ENCODE measurements at places on chromosomes 16 and 17.

DNA sequence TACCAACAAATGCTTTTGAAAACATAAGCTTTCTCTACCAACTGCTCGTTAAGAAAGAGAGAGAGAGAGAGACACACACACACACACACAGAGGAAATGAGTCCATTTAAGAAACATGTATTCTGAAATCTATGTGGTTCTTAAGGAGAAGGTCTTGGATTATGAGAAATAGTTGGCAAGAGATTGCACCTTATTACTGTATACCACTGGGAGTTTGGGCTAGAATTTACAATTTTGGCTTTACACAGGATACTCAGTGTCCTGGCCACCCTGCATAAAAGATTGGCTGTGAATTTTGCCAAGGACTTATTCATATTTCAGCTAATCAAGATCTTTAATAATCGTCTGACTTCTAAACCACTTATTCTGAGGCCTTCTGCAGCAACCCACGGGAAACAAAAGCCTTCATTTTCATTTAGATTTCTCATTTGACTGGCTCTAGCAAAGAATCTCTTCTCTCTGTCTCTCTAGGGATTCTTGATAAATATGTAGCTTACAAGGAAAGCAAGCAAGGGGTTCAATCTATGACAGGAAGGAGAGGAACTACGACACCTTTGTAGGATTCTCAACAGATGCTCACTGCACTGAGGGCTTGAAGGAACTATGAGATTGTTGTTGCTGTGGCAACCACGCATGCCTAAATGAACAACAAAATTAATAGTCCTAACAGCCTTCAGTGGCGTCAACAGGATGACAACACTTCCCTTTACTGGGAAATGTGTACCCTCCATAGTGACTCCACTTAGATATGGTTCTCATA, 75.3 kb upstream of the GNAO1 start:
- DNase-seq, result peak; percentile 20

DNA sequence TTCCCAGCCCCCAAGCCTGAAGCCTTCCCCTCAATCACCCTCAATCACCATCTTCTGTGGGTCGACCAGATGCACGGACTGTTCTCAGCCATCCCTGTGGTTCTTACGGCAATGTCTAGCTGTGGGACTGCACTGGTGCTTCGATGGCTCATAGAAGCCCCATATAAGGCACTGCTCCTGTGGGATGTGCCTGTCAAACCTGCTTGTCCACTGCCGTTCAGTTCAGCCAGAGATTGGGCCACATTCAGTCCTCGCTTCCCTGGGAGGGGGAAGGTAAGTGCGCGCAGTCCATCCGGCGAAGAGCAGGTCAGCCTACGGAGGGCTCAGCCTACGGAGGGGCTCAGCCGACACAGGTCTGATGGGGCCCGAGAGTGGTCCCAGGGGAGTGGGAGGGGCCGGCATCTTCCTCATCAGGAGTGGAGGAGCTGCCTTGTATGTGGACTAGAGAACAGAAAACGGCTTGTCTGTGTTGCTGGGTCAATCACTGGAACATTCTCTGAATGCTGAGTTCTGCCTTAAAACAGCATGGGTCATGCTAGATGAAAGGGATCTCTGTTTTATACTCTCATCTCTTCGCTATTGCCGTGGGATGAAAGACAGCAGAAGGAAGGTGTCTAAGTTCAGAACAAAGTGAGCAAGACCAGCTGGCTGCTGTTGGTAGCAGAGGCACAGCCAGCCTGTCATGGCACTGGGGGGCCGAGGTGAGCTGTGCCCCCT, at the start of gene CARD14:
TSS of gene CARD14 (plus strand) at position 247 of the 717 bp plus-strand sequence. CDS start 11,409 bp downstream, outside the sequence.
- no peak for DNase-seq

DNA sequence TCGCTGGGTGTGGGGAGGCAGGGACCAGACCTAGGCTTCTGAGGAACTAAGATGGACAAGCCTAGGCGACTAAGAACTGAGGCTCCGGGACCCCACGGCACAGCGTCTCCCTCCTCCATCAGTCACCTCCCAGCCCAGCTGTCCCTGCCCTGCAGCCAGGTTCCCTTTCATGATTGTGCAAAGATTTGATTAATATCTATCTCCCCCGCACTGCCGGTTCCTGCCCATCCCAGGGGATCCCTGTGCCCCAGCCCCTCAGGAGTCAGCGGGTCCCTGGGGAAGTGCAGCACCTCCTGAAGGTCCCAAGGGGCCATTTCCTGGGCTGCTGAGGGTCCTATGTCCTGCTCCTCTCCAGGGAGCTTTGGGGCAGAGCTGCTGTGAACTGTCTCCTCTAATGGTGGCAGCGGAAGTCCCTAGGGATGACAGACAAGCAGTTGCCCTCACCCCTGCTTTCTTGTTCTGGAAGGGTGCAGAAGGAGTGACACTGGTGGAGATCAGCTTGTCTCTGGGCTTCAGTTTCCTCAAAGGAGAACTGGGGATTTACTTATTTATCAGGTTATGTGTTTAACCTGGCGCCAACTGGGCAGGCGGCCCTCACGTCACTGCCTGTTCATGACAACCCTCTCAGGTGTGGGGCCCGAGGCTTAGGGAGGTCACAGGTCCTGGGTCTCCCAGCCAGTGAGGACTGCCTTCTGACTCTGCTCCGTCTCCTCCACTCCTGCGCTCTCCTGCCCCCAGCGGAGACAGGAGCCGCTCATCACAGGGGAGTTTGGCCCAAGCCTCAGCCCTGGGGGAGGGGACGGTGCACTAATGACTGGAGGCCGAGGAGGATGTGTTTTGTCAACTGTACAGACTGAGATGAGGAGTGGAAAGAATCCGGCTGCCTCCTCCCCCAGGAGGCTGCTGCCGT, 1.9 kb upstream of the C16orf74 start:
- peak; percentile 71 for DNase-seq

GRCh38 chr16:14175086-14175485, 104.0 kb downstream of the MRTFB start:
- no peak for DNase-seq

GRCh38 chr17:6101706-6102105, 31.5 kb downstream of the WSCD1 start:
- DNase-seq, result no peak

DNA sequence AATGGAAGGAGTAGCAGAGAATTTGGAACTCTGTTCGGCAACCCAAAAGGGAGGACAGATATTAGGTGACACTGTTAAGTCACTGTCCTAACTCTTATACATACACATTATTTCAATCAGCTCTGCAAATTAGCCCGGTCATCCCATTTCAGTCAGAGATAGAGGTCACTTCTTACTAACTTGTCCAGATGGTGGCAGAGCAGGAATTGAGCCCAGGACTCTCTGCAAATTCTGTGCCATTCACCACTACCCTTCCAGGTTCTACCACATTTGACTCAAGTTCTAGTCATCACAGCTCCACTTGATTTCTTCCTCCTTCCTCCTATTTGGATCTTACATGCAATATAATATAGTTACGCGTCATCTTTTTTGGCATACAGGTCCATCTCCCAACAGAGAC, 35.9 kb upstream of the NUDT7 start:
- DNase-seq, result no peak

DNA sequence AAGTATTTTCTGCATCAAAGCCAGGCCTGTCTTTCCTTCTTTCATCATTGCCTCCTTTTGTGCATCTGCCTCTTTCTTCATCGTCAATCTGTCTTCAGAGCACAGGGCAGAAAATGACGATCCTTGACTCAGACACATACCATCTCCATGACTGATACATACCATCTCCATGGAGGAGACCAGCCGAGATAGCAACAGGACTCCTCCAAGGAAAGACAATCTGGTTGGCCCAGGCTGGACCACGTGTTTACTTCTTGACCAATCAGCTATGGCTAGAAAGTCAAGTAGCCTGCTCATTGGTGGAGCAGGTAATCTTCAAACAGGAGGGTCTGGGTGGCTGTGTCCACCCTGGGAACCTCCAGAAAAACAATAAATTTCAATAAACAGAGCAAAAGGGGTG, 164.6 kb downstream of the CPPED1 start:
- no peak for DNase-seq

- no peak for DNase-seq
These were observed 9.1 kb upstream of the TMEM11 start for GRCh38 chr17:21223086-21223485.

- no peak for DNase-seq
These were observed 76.7 kb upstream of the CDC42EP4 start for GRCh38 chr17:73388578-73388905.

DNA sequence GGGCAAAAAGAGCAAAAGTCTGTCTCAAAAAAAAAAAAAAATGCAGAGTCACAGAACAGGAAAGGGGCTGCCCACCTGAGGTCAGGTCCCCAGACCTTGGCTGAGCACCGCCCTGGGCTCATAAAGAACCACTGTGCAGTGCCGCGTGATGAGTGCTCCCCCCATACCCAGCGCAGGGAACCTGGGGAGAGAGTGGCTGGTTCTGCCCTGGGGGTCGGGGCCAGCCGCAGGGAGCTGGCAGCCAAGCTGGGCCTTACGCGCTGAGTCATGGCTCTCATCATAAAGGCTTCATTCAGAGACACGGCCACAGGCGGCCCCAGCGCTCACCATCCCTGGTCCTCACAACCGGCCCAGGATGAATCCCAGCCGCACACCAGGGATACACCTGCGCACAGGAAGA, 80.7 kb downstream of the RAB11FIP4 start:
- DNase-seq, result no peak

DNA sequence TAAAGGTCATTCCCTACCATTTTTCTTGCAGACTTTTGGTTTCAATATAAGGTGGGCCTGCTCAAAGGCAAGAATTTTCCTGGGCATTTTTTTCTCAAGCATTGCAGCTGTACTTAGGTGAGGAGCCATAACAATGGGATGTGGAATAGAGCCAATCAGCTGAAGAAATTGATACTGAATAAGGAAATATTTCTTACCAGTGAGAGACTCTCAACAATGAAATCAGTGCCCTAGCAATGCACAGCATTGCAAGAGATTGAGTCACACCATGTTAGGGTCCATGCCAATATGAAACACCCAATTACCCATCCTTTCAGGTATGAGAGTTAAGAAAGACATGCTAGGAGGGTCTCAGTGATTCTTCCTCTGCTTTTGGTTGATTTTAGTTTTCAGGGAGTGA, 237.6 kb downstream of the SOX9 start:
- DNase-seq, result no peak

DNA sequence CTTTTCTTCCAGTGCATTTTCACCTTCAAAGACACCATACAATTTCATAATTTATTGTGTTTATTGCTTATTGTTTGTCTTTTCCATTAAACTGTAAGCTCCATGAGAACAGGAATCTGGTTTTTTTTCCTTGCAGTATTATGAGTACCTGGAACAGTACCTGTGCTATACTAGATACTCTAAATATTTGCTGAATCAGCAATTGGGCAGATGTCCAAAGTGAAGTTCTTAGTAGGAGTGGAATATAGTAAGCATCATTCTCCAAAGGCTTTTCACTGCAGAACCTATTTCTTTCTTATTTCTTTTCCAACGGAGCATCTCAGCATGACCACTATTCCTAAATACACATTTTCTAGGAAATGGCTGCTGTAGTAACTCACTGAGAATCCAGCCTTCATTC, 269.0 kb upstream of the CCL2 start:
- no peak for DNase-seq

GRCh38 chr16:65469116-65469515, 347.3 kb upstream of the CDH11 start:
- DNase-seq, result no peak

GRCh38 chr17:37791447-37792399, 46.9 kb upstream of the HNF1B start:
- DNase-seq, result no peak

DNA sequence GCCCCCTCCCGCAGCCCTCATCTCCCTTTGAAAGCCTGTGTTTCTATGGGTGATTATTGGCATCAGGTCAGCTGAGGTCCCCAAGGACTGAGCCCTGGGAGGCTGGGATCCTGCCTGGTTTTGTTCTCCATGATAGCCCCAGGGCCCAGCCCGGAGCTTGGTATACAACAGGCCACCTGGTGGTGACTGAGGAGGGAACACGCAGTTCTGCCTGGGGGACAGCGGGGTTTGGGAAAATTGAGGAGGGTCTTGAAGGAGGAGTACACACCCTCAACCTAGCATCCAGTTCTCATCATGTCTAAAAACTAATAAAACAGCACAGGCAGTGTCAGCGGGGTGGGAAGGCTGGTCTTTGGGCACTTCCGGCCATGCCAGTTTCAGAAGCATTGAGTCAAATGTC, 335.1 kb downstream of the CPPED1 start:
- DNase-seq, result no peak

GRCh38 chr17:72053449-72053848, 67.4 kb upstream of the SOX9 start:
- DNase-seq, result no peak

DNA sequence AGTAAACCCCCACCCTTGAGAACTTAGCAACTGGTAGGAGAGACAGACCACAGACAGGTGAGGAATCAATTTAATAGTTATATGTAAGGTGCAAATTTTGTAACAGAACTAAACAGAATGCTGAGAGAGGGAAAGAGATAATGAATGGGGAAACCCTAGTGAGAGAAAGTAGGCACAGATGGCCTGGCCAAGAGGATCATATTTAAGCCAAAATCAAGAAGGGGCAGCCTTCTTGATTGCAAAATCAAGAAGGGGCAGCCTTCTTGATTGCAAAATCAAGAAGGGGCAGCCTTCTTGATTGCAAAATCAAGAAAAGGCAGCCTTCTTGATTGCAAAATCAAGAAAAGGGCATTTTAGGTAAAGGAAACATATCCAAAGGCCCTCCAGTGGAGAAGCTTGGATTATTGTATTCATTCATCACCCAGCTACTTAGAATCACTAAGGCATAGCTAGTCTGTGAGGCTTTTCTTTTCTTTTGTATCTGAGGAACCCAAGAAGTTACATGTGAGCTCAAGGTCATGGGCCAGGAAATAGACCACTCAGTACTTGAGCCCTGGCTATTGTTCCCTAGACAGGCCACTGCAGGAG, 190.6 kb downstream of the CYLD start:
- DNase-seq, result no peak

DNA sequence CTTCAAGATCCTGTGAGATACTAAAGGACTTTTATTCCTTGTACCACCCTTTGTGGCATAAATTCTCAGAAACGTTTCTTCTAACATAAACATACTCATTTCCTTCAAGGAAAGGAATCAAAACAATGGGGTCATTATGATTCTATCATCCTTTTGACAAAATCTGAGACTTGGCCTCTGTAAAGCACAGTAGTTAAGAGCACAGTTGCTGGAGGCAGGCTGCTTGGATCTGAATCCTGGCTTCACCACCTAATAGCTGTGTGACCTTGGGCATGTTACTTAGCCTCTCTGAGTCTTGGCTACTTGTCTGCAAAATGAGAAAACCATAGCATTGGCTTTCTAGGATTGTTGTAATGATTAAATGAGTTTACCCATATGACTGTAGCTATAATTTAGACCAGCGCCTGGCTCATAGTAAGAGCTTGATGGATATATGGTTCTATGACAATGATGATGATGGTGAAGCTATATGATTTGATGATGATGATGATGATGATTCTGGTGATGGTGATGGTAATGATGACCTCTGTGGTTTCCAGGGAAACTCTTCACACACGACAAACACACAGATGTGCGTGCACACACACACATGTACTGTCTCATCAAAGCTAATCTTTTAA, 6.1 kb upstream of the KRT31 start:
- no peak for DNase-seq

Measured in COR-L47 (cell line).